ENCODE measurements at places on chromosomes 7 and 10.
A peak's percentile ranks its signal among the peaks of the same experiment; 100 is the strongest.

DNA sequence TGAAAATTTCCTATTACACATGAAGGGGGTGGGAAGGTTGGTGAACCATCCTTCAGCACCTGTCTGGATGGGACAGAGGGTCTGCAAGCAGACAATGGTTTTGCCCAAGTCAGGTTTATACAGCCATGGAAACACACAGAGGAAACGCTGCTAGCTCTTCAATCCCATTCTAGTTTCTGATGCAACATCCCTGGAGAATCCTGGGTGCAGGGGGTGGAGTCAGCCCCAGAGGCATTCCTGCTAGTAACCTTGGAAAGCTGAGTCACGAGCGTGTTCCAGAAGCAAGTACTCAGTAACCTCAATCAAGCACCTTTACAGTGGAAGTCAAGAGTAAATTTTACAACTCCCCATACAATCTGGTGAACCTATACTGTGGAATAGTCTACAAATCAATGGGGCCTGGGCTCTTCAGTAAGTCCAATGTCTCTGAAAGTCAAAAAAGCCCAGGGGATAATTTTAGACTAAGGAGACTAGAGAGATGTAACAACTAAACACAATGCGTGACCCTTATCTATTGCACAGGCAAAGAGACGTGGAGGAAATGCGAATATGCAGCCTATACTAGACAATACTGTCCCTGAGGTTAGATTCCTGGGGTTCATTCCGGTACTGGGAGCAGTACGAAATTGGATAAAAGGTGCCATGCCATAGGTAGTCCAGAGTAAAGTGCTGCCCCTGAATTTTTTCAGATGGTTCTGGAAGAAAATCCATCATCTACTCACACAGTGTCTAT, 95.4 kb downstream of the ZRANB1 start:
- DNase-seq = no peak

DNA sequence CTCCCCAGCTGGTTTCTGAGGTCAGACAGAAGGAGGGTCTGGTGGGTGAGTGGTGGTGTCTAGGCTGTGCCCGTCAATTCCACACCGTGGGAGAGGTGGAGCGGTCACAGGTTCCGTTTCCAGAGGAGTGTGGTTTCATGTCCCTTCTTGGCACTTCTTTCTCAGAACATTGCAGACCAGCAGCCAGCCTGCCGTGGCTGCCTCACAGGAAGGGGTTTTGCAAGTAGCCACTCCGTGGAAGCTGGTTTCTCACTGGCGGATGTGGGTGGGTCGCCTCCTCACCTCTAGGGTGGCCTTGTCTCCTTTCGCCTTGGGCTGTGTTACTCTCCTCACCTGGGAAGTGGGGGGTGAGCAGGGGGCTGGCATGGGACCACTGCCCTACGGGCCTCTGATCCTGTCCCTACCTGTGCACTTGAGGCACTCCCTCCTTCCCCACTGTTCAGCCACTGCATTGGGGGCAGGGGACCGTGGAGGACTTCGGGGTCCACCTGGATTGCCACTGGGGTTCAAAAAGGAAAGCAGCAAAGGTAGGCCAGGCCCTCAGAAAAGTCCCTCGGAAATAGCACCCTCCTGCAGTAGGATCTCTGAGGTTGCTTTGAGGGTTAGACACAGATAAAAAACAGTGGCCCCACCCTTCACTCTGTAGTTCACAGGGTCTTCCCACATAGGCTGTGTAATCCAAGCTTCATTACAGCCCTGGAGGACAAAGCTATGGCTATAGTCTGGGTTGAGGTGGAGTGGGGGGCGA, 33.9 kb downstream of the TSPAN14 start:
- peak; percentile 39 for DNase-seq

DNA sequence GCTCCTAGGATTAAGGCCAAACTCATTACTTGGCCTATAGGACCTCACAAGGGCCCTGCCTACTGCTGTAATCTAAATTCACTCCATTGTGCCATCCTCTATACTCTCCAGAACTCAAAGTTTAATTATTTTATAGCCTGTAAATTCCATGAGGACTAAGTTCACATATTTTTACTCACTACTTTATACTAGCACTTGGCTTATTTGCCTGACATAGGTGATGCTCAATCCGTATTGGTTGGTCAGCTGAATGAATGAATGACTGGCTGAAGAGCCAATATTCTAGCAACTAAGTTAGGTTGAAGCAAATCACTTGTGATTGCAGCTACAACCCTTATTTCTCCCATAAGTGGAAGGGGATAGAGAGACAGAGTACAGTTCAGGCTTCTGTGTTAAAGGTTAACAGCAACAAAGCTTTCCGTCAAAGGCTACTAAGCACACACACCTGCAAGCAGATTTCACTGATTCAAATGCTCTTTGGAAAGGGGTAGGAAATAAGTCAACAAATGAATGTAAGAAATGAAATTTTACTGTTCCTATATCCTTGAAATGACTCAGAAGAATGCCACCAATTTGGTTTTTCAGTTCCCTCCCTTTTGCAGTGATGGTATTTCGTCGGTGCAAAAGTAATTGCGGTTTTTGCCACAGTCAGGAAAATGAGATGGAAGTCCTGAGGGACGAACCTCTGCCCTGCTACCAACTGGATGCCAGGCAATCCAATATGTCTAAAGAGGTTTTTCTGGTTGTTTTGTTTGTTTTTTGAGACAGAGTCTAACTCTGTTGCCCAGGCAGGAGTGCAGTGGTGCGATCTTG, 120.7 kb downstream of the COL28A1 start:
- DNase-seq = no peak

GRCh38 chr10:84944187-84944586, 615.8 kb downstream of the CCSER2 start:
- no peak for DNase-seq

GRCh38 chr7:130008941-130009847, 42.0 kb downstream of the ZC3HC1 start:
- no peak for DNase-seq

DNA sequence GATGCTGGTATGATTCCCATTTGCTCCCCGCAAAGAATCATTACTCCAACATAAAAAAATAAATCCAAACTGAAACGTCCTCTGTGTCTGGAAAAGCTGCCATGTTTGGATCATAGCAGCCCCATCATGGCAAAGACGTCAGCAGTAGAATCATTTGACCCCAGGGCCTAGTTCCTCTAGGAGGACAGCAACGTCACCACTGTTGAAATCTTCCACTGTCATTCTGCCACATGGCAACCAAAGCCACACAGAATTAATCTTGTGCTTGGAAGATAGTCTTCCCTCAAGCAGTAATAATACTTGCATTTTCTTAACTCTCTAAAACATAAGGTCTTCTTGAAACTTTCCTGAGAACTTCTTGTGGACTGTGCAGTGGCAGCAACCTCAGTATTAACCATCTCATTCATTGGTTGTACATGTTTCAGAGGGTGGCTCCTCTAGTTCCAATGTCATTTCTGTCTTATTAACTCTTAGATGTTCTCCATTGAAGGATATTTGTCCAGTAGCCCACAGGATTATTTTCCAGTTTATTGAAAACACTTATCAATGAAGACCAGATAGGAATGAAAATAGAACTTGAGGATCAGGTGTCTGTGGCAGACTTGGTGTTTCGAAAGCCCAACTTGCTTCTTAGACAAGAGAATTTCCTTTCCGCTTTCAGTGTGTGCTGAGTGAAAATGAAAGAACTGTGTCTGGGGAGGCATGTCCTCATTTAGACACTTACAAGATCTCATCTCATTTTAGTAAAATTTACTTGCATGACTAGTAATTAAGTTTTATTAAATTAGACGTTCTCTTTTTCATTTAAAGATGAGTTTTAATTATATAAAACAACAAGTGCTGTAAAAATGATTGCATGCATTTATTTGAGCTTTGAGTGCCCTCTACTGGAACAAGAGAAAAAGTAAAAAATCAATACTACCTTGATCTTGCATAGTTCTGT, 28.9 kb upstream of the INHBA start:
- no peak for DNase-seq

All from stimulated activated CD8-positive, alpha-beta memory T cell treated with anti-CD3 and anti-CD28 coated beads, Interleukin-7, amount 100 ng/mL, for 1 hour (primary cell).